ENCODE measurements at places on chromosomes 1 and 21.

DNA sequence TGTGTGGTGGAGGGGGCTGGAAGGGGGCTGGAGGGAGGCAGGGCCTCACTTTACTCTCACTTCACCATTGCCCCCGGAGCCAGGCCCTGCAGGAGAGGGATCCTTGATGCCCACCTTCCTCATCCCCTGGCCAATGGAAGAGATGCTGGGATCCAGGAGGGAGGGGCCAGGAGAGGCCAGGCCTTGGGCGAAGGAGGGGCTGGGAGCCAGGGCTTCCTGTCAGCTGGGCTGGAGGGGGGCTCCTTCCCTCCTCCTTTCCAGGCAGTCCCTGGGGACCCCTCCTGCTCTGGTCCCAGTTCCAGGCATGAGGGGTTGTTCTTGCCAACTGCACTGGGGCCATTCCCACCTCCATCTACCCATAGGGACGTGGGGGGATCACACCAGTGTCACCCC is 5.7 kb downstream of the AHDC1 start:
- peak; percentile 67 for DNase-seq

DNA sequence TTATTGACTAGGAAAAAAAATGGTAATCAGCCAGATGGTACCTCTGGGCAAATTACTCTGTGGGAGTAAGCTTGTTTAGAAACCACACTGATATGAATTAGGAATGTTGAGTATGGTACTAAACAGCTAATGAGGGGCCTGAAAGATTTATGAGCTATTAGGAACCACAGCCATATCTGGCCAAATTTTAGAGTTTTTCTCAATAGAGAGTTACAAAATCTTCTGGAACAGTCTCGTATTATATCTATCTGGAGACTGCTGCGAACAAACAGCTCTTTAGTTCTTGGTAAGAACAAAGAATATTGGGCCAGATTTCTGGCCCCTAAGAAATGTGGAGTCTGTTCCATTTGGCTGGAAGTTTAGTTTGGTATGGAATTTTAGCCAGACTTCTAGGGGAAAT is 4.9 kb upstream of the PODN start:
- DNase-seq: no peak

GRCh38 chr1:240508201-240508600 is 103.8 kb downstream of the GREM2 start:
- DNase-seq: no peak

DNA sequence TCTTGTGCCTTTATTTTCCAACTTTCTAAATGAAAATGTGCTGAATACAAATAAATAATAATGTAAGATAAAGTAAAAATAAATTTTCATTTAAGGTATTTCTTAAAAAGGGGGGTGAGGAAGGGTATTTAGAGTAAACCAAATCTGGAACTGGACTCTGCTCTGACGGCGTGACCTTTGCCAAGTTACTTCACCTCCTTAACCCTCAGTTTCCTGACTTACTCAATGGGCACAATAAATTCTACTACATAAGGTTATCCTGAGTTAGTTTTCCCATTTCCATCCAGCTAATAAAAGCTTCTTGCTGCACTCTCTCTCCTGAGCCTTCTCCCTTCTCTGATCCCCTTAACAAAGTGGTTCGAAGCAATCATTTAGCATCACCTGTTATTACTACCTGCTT is 93.9 kb downstream of the NID1 start:
- DNase-seq: no peak

DNA sequence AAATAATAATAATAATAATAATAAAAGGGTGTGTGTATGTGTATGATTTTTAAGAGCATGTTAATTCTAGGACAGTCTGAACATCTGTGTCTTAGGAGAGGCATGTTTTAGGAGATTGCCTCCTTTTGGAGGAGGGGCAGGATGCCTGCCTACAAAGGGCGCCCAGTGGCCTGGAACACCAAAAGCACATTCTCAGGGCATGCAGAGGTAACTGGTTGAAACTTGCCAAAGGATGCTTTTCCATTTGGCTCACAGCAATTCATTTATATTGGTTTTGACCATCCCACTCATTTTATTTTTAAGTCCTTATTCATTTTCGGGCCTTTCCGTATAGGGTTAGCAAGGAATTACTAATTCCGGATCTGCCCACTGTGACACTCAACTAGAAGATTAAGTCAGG is 21.1 kb upstream of the LAMC2 start:
- no peak for DNase-seq

DNA sequence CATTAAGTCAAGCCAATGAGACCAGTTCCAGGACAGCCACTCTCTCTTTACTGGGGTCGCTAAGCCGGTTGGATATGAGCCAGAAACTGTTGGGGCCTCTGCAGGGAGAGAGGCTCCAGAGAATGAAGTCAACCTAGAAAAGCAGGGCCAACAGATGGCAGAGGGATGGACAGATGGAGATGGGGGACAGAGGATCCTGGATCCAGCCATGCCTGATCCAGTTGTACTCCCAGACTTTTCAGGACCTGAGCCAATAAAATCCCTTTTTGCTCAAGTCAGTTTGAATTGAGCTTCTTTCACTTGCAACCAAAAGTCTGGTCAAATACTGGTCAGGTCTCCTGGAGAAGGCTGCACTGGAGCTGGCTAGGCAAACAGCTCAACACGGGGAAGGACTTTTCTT is 2.2 kb downstream of the DHCR24 start:
- DNase-seq: no peak

GRCh38 chr1:180153032-180153431 is 1.6 kb upstream of the QSOX1 start:
- no peak for DNase-seq

DNA sequence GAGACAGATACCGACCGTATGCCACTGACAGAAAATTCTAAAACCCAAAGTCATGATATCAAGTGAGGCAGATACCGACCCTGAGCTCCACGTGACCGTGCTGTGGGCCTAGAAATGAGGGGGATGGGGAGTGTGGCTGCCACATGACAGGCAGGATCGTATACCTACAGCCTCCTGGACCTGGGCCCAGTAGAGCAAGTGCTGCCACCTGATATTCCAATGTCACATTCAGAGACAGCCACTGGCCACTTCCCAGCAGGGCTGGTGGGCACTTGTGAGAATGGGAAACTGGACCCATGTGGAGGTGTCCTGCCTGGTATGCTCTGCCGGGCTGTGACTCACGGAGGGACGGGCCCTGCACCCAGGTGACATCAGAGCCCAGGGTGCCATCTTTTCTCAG is 44.6 kb upstream of the CLDN14 start:
- DNase-seq: no peak

GRCh38 chr1:234768171-234768568 is 158.2 kb upstream of the IRF2BP2 start:
- no peak for DNase-seq

- DNase-seq: no peak
Observed at GRCh38 chr1:180937012-180937372, 24.3 kb downstream of the KIAA1614 start.

DNA sequence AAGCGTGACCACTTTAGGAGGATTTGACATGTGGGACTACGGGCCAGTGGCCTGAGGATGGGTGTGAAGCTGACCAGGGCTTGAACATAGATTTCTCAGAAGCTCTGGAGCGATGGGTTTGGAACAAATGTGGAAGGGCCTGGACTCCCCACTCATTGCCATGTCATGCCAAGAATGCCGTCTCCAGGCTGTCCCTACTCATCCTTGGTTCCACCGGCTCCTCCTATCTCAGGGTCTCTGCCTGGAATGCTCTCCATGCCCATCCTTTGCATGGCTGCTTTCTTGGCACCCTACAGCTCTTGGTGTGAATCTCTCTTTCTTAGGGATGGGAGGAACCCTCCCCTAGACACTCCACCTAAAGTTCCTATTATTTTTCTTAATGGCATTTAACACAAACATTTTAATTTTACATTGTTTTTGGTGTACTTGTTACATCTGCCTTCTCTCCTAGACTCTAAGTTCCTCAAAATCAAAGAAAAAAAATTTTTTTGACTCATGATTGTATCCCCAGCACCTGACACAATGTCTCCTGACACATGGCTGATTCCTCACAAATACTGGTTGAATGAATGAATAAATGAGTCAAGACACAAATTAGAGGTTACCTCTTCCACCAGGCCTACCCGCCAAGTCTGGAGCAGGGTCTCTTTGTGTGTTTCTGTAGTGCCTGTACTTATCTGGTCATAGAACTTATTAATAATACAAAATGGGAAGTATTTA is 114.5 kb downstream of the OMA1 start:
- no peak for DNase-seq

DNA sequence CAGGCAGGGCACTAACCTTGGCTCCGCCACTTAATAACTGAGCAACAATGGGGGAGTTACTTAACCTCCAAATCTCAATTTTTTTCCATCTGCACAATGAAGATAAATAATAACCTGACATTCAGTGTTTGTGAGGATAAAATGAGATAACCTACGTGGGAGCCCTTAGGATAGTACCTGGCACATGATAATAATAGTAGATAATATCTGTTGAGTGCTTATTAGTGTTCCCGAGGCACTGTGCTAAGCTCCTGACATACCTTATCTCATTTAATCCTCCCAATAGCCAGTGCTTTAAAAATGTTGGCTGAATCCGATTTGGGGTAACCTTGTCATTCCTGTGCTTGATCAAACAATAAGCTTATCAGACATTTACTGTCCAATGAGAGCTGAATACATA is 128.7 kb upstream of the UBE2U start:
- no peak for DNase-seq

- DNase-seq: no peak
Observed at GRCh38 chr1:242524571-242525359, at the start of gene PLD5. PLD5 (minus strand) TSS chr1:242524697.

GRCh38 chr1:9193233-9193625 is 41.3 kb upstream of the H6PD start:
- no peak for DNase-seq

DNA sequence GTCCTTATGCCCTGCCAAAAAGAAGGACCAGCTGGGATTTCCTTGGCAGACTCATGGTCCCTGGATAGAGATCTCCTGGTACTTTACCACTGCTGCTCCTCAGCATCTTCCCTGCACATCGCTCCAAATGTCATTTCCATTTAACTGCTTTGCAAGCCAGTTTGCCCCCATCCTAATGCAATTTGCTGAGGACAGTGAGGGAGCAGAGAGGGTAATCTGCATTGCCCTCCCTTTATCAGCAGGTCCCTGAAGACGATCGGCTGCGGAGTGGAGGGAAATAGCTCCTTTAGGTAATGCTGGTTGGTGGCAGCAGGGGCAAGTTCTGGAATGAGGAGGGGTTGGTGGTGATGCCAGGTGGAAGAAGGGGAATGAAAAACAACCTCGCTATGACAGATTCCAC is 2.7 kb downstream of the PLXNA2 start:
- no peak for DNase-seq

GRCh38 chr1:117013309-117013858 is 11.8 kb downstream of the CD101 start:
- DNase-seq: no peak

DNA sequence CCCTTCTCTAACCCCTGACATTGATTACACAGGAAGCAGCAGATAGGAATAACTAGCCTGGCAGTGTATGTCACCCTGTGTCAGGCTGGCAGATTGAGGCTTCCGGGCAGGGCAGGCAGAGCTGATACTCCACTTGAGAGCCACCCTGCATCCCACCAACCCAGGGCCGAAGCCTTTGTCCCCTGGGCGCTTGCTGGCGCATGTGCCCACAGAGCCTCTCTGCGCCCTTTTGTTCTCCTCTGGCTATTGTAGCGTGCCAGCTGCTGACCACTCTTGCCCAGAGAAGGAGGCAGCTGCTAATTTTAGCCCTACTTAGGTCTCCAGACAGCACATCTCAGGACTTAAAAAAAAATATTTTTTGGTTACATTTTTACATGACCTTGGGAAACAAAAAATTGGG is 304.9 kb downstream of the HHAT start:
- DNase-seq: no peak

DNA sequence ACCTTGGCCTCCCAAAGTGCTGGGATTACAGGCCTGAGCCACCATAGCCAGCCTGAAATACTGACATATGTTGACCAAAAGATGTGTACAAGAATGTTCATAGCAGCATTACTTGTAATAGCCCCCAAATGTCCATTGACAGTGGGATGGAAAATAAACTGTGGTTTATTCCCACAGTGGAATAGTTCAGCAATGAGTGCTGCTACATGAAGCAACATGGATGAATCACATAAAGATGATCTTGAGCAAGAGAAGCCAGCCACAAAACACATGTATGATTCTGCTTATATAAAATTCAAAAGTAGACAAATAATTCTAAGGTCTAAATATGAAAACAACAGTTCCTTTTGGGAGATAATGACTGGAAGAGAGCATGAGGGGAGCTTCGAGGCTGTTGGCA is 9.1 kb upstream of the CREG1 start:
- DNase-seq: peak; percentile 34

DNA sequence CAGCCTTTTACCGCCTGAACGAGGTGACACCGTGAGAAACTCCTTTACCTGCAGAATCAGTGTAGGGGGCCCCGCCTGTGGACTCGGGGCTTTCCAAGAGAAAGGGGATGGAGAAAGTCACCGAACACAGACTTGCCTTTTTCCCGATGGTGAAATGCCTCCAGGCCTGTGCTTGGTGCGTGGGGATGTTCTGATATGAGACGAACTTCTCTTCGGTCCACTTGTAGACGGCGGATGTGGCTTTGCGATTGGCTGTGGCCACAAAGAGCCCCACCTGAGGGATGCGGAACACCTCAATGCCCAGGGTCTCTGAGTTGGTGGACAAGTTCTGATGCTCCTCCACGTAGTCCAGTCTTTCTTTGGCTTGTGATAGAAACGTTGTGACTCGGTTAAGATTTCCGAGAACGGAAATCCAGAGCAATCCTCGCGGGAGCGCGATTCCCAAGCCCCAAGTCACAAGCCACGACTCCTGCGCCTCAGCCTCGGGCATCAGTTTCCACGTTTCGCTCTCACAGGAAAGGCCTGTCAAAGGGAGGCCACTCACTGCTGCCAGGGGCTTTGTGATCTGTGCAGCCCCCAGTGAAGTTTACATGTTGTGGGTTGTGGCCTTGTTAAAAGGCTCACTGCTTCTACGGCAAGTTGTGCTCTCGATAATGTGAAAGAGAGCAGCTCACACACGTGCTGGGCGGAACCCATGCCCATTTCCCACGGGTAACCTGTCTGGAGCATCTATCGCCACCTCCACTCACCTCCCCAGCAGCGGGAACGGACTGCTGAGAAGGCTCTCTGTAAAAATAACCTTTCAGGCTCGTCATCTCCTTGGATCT is 12.6 kb downstream of the KRTAP10-1 start:
- no peak for DNase-seq

GRCh38 chr1:206734499-206735142 is 36.0 kb upstream of the IL19 start:
- DNase-seq: peak; percentile 27

DNA sequence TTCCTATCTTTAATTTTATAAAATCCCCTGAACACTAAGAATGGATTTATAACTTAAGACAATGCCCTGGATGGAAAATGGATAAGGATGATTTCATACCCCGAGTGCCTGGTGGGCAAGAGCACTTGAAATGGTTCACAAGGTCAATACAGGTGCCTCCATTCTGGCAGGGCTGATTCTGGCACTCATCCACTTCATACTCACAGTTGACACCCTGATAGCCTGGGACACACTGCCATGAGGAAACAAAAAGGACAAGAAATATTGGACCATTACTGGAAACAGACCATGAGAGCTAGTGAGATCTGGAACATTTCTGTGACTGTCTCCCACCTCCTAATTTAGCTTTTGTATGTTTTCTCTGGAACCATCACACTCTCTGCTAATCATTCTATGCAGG is 39.1 kb upstream of the ADAM30 start:
- no peak for DNase-seq

GRCh38 chr1:110360431-110360830 is 21.3 kb downstream of the RBM15 start:
- DNase-seq: no peak
